ENCODE measurements at places on chromosomes 3 and 15. TPM values are rescaled to one million over a fixed set of nuclear protein-coding genes. Genes with fewer than 3 reads are reported as not detected.

DNA sequence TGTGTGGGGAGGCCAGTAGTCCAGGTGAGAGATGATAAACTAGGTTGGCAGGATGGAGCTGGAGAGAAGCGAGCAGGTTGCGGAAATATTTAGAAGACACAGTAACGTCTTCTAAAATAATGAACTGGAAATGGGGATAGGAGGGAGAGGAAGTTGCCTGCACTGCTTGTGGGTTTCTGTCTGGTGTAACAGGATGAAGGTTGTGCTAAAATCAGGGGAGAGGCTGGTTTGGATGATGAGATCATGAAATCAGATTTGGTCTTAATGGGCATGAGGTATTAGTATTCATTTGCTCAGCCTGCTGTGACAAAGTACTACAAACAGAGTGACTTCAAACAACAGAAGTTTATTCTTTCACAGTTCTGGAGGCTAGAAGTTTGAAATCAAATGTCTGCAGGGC is 32.1 kb upstream of the TNFAIP8L3 start:
- DNase-seq: no peak

GRCh38 chr3:132253262-132253878 is 63.8 kb upstream of the ACP3 start:
- no peak for DNase-seq

The CLDN18 gene
- total RNA-seq: not detected

- DNase-seq: no peak
Observed at GRCh38 chr3:16264174-16264707, 502 bp downstream of the DPH3 start.

All from activated CD4-positive, alpha-beta memory T cell treated with anti-CD3 and anti-CD28 coated beads for 36 hours (primary cell).